ENCODE measurements at places on chromosomes 16 and 17. TPM values are rescaled to one million over a fixed set of nuclear protein-coding genes. Genes with fewer than 3 reads are reported as not detected.

DNA sequence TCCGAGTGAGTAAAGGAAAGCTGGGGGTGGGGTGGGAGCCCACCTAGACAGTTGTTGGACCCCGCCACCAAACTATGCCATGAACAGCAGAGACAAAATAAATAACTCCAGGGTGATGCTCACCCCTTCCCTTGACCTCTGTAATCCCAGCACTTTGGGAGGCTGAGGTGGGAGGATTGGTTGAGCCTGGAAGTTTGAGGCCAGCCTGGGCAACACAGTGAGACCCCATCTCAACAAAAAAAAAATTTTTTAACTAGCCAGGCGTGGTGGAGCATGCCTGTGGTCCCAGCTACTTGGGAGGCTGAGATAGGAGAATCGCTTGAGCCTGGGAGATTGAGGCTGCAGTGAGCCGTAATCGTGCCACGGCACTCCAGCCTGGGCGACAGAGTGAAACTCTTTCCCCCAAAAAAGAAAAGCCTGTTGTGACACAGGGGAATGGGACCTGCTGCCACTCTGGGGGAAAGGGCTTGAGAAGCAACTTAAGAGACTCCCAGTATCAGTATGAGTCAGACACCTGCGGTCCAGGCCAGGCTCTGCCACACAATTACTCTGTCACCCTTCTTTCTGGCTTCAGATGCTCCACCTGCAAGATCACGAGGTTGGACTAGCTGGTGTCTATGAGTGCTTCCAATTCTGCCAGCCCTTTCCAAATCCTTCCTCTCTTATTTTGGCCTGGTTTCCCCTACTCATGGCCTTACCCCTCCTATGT lies 5.0 kb downstream of the SGCA start:
- H3K27me3 ChIP-seq, result no peaks in the 10 kb centered on the region
- no peak for DNase-seq
- no peaks in the 10 kb centered on the region for H3K36me3 ChIP-seq
- H3K27ac ChIP-seq, result no peak overlapping the region
- H3K4me3 ChIP-seq, result no peak overlapping the region

- H3K27ac ChIP-seq, result no peak overlapping the region
- no peak for DNase-seq
- no peaks in the 10 kb centered on the region for H3K36me3 ChIP-seq
- H3K27me3 ChIP-seq, result no peaks in the 10 kb centered on the region
- H3K4me3 ChIP-seq, result no peak overlapping the region
Measured at GRCh38 chr16:28923231-28923587, 1.8 kb downstream of the RABEP2 start.

GRCh38 chr17:74925242-74925641 lies 1.2 kb downstream of the OTOP2 start:
- H3K27ac ChIP-seq, result no peak overlapping the region
- H3K4me1 ChIP-seq, result peaks cover 14% of the 10 kb centered on the region
- H3K4me3 ChIP-seq, result no peak overlapping the region
- peaks cover 66% of the 10 kb centered on the region for H3K27me3 ChIP-seq

- no peaks in the 10 kb centered on the region for H3K4me1 ChIP-seq
- peaks cover 13% of the 10 kb centered on the region for H3K27me3 ChIP-seq
- H3K27ac ChIP-seq, result no peak overlapping the region
- no peak overlapping the region for H3K4me3 ChIP-seq
- no peaks in the 10 kb centered on the region for H3K36me3 ChIP-seq
Measured at GRCh38 chr17:58447039-58447975, 30.0 kb upstream of the RNF43 start.

- H3K4me3 ChIP-seq, result no peak overlapping the region
- H3K4me1 ChIP-seq, result no peaks in the 10 kb centered on the region
- DNase-seq, result no peak
- no peaks in the 10 kb centered on the region for H3K27me3 ChIP-seq
- H3K27ac ChIP-seq, result no peak overlapping the region
Measured at GRCh38 chr17:10429421-10430045, 7.8 kb upstream of the MYH8 start.

The CLEC18B gene
- total RNA-seq, result 37.7 TPM

DNA sequence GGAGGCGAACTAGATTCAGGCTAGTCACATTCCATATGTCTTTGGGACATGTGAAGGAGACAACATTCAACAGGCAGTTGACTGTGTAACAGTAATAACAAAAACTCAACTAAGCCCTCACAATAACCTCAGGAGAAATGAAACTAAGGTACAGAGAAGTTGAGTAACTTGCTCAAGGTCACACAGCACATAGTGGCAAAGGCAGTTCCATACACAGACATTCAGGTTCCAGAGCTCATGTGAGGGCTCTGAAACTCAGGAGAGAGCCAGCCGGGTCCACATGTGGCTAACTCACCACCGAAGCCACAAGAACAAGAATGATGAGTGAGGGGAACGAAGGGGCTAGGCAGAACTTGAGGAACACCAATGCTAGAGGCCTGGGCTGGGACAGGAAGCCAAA lies 46.3 kb upstream of the CCL1 start:
- no peaks in the 10 kb centered on the region for H3K36me3 ChIP-seq
- H3K4me3 ChIP-seq, result no peak overlapping the region
- no peaks in the 10 kb centered on the region for H3K4me1 ChIP-seq
- DNase-seq, result no peak

GRCh38 chr17:9071016-9071415 lies 49.7 kb downstream of the NTN1 start:
- no peaks in the 10 kb centered on the region for H3K27me3 ChIP-seq
- no peak for DNase-seq
- H3K4me1 ChIP-seq, result no peaks in the 10 kb centered on the region
- H3K36me3 ChIP-seq, result no peaks in the 10 kb centered on the region
- no peak overlapping the region for H3K27ac ChIP-seq

The CNTD1 gene
- total RNA-seq, result not detected

- DNase-seq, result peak; percentile 71
- H3K27ac ChIP-seq, result peak within 1 kb of the TSS; percentile 80
- no peaks in the 10 kb centered on the region for H3K27me3 ChIP-seq
- peak within 1 kb of the TSS; percentile 69 for H3K4me3 ChIP-seq
- H3K4me1 ChIP-seq, result peaks cover 17% of the 10 kb centered on the region
Measured at GRCh38 chr16:397135-397661, at the start of gene NME4. Gene NME4, plus strand, starts transcription at chr16:397199. Its CDS starts 24 bp downstream, at chr16:397223.

GRCh38 chr17:70773258-70773657 lies 603.9 kb downstream of the KCNJ2 start:
- no peak overlapping the region for H3K27ac ChIP-seq
- H3K36me3 ChIP-seq, result no peaks in the 10 kb centered on the region
- no peak for DNase-seq
- no peak overlapping the region for H3K4me3 ChIP-seq
- no peaks in the 10 kb centered on the region for H3K27me3 ChIP-seq
- H3K4me1 ChIP-seq, result no peaks in the 10 kb centered on the region

DNA sequence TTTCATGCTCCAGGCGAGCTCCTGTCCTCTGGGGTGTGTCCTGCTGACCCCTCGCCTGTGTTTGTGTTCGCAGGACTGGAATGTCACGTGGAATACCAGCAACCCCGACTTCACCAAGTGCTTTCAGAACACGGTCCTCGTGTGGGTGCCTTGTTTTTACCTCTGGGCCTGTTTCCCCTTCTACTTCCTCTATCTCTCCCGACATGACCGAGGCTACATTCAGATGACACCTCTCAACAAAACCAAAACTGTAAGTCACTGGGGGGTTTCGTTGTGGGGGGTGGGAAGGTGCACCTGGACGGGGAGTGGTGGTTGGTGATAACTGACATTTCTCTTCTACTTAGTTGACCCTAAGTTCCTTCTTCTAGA lies 58.3 kb downstream of the ABCC1 start:
- H3K27me3 ChIP-seq, result no peaks in the 10 kb centered on the region
- no peaks in the 10 kb centered on the region for H3K36me3 ChIP-seq
- H3K27ac ChIP-seq, result no peak overlapping the region
- DNase-seq, result no peak
- H3K4me1 ChIP-seq, result peaks cover 9% of the 10 kb centered on the region

GRCh38 chr17:44915862-44916780 lies 821 bp upstream of the GFAP start:
- no peak overlapping the region for H3K4me3 ChIP-seq
- DNase-seq, result no peak
- H3K27ac ChIP-seq, result no peak overlapping the region
- H3K4me1 ChIP-seq, result no peaks in the 10 kb centered on the region

DNA sequence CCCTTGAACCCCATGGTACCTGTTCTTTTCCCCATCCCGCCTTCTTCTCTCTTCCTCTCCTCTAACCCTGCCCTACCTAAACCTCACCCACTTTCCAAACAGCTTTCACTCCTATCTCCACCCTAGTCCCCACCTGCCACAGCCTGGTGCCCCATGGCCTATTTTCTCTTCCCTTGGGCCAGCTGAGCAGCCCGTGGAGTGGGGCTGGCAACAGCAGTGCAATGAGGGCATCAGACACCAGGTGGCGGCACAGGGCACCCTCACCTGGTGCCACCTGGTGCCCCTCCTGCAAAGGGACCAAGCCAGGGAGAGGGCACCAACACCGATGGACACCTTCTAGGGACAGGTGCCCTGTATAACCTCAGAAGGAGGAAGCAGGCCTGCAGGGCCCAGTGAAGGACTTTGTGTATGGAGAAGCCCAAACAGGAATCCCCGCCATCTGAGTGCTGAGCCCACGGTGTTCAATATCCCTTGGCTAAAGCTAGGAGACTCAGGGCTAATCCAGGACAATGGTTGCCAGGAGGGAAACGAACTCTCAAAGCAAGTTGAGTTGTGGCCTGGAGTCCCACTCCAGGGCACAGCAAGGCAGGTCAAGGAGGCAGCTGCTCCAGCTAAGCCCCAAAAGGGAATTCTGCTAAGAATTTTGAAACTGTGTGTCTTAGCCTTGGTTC lies 4.0 kb upstream of the ABCC3 start:
- H3K36me3 ChIP-seq, result no peaks in the 10 kb centered on the region
- DNase-seq, result no peak
- H3K27me3 ChIP-seq, result no peaks in the 10 kb centered on the region
- no peak overlapping the region for H3K27ac ChIP-seq

The RNF112 gene
- total RNA-seq, result 0.09 TPM

GRCh38 chr16:50711862-50712559 lies 18.6 kb downstream of the NOD2 start:
- H3K36me3 ChIP-seq, result no peaks in the 10 kb centered on the region
- no peak overlapping the region for H3K27ac ChIP-seq
- no peak for DNase-seq
- H3K27me3 ChIP-seq, result no peaks in the 10 kb centered on the region
- no peaks in the 10 kb centered on the region for H3K4me1 ChIP-seq
- H3K4me3 ChIP-seq, result no peak overlapping the region

- no peaks in the 10 kb centered on the region for H3K27me3 ChIP-seq
- no peaks in the 10 kb centered on the region for H3K4me1 ChIP-seq
- H3K36me3 ChIP-seq, result no peaks in the 10 kb centered on the region
- DNase-seq, result no peak
Measured at GRCh38 chr16:28543072-28543471, 4.3 kb upstream of the NUPR1 start.

The HLF gene
- total RNA-seq, result 5.1 TPM

DNA sequence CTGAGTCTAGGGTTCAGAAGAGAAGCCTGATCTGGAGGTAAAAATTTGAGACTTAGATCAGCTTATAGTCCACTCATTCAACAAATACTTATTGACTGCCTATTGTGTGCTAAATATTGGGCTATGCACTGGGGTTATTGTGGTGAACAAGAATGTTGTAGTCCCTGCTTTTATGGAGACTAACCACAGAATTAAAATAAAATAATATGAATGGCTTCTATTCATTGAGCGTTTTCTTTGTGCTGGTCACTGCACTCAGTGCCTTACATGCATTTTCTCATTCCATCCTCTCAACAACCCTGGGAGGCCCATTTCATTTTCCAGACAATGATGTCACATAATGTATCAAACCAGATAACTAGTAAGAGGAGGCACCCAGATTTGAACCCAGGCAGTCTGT lies 4.8 kb downstream of the NEK8 start:
- H3K4me1 ChIP-seq, result no peaks in the 10 kb centered on the region
- H3K36me3 ChIP-seq, result no peaks in the 10 kb centered on the region
- DNase-seq, result no peak
- no peaks in the 10 kb centered on the region for H3K27me3 ChIP-seq
- H3K4me3 ChIP-seq, result no peak overlapping the region

The C16orf46 gene
- 0.21 TPM for total RNA-seq

The ABCC1 gene
- 32.1 TPM for total RNA-seq

DNA sequence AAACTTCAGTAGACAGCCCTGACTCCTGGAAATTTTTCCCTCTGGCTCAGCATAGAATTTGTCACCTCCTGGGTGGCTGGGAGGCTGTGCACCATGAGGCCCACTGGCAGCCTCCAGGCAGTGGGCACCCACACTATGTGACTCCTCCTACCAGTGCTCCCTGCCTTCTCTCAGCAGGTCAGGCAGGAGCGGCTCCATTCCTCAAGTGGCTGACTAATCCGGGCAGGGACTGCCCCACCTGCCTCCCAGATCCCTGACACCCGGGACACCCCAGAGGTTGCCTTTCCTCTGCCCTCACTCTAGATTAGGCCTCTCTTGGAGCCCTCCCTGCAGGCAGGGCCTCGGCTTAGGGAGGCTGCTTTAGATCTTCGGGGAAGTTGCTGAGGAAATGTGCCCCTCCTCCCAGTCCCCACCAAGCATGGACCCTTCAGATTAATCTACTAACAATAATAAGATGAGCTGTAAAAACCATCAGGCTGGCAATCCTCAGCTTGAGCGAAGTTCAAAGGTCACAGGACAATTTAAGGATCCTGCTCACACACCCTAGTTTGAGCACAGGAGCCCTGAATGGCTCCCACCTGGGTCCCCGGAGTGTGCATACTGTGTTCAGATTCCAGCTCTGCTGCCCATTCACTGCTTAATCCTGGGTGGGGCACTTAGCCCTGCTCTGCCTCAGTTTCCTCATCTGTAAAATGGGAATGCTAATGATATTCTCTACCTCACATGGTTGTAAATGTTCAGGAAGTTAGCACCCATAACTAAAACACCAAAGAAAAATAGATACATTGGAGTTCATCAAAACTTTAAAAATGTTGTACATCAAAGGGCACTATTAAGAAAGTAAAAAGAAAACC lies 10.0 kb upstream of the MYCBPAP start:
- H3K4me1 ChIP-seq, result no peaks in the 10 kb centered on the region
- H3K4me3 ChIP-seq, result no peak overlapping the region
- no peak for DNase-seq
- H3K27ac ChIP-seq, result no peak overlapping the region

The STX1B gene
- 1.1 TPM for total RNA-seq

- peaks cover 63% of the 10 kb centered on the region for H3K4me1 ChIP-seq
- no peak overlapping the region for H3K4me3 ChIP-seq
- H3K27ac ChIP-seq, result peak overlapping the region; percentile 56
- DNase-seq, result no peak
- H3K27me3 ChIP-seq, result no peaks in the 10 kb centered on the region
Measured at GRCh38 chr17:82241926-82242697, 13.3 kb downstream of the SLC16A3 start.

GRCh38 chr16:89094880-89095258 lies 1.2 kb downstream of the ACSF3 start:
- peaks cover 10% of the 10 kb centered on the region for H3K4me1 ChIP-seq
- H3K27me3 ChIP-seq, result peaks cover 16% of the 10 kb centered on the region
- peak overlapping the region; percentile 61 for H3K4me3 ChIP-seq

DNA sequence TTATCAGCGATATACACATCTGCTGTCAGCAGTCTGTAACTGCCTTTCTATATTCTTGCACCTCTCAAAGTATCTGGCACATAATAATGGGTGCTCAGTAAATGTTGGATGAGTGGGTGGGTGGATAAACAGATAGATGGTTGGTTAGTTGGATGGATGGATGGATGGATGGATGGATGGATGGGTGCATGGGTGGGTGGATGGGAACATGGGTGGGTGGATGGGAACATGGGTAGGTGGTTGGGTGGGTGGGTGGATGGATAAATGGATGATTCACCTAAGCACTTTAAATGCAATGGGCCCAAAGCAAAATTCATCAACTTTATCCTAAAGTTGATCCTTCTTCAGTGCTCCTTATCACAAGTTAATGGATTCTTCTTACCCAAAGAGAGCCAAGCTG lies 48.6 kb downstream of the HELZ start:
- DNase-seq, result no peak
- H3K4me3 ChIP-seq, result no peak overlapping the region
- H3K36me3 ChIP-seq, result peaks cover 33% of the 10 kb centered on the region
- peaks cover 8% of the 10 kb centered on the region for H3K4me1 ChIP-seq
- H3K27ac ChIP-seq, result no peak overlapping the region

The CDH1 gene
- 0.06 TPM for total RNA-seq
